ENCODE measurements at places on chromosomes 13 and 19.

- no peak for DNase-seq
Observed at GRCh38 chr19:5048727-5049553, 80.0 kb downstream of the KDM4B start.

- DNase-seq = no peak
Observed at GRCh38 chr13:65932587-65933239, 1297.4 kb downstream of the PCDH9 start.

GRCh38 chr13:41246969-41247680, 16.3 kb downstream of the MTRF1 start:
- DNase-seq = no peak

DNA sequence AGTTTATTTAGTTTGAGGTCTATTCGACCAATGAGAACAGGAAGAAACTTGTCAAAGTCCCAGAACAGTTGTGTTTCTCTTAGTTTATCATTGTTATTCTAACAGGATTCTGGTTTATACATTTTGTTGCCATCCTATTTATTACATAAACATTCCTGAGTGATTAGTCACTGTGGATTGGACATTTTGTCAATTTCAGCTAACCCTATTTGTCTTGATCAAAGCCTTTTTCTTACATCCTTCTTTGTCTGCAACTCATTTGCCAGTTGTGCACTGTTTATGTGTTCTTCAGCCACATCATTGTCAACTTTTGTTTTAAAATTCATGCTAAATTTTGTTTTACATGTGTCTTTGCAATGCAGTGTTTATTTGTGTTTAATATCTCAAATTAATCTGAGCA, 886.0 kb upstream of the SLC10A2 start:
- DNase-seq = no peak

DNA sequence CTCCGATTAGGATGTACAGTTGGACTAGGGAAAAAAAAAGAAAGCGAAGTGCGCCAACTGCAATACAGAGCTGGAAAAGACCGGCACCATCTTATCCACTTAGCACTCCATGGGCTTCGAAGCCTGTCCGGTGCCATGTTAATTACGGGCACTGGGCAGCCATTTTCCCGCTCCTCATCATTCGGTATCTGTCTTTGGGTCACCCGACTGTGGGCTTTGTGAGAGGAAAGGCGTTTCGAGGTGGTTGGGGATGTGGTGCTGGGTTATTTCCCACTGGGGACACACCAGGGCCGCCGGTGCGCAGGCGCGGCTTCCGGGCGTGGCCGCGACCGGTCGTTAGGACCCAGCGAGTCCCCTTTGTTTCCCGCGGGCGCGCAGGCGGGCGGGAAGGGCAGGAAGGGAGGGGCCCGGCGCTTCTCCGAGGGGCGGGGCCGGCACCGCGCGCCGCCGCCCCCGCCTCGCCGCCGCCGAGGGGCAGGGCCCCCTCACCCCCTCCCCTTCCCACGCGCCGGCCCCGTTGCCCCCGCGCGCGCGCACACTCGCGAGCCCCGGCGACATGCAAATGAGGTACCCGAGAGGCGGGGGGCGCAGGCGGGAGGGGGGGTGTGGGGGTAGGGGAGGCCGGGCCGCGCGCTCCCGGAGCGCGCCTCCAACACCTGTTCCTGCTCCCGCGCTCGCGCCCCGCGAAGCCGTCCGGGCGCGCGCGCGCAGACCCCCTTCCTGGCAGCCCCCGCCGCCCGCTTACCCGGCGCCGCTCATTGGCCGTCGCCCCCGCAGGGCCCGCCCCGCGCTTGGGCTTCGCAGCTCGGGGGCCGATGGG, at the start of gene ZNF524:
Gene ZNF524, plus strand, starts transcription at position 447 of the 820 bp plus-strand sequence. CDS start 1,825 bp downstream, outside the sequence.
- peak; percentile 83 for DNase-seq

DNA sequence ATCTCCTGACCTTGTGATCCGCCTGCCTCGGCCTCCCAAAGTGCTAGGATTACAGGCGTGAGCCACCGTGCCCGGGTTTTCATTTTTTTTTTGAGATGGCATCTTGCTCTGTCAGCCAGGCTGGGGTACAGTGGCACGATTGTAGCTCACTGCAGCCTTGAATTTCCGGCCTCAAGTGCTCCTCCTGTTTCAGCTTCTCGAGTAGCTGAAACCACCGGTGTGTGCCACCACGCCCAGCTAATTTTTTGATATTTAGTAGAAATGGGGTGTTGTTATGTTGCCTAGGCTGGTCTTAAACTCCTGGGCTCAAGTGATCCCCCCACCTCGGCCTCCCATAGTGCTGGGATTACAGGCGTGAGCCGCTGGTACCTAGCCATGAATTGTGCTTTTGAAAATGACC, 5.9 kb downstream of the ADAT3 start:
- no peak for DNase-seq

DNA sequence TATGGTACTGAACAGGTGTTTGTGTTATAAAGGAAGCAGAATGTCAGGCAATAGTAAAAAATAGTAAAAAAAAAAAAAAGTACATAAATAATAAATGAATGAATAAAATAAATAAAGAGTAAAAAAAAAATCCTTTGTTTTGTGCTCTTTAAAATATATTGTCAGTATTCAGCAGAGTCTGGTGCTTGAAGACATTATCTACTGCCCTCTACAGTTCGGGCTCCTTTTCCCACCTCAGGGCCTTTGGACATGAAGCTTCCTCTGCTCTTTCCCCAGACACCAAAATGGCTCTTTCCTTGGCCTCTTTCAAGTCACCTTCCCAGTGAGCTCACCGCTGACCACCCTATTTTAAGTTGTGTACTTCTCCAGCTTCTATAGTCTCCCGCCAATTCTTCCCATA, 137.5 kb downstream of the TNFRSF19 start:
- DNase-seq = no peak

All from stimulated activated CD4-positive, alpha-beta T cell treated with anti-CD3 and anti-CD28 coated beads, Interleukin-4, amount 100 ng/mL, for 1 hour (primary cell).